ENCODE measurements at places on chromosomes 6 and 20.

GRCh38 chr6:135128268-135128914 is 52.7 kb upstream of the MYB start:
- no peak for DNase-seq

DNA sequence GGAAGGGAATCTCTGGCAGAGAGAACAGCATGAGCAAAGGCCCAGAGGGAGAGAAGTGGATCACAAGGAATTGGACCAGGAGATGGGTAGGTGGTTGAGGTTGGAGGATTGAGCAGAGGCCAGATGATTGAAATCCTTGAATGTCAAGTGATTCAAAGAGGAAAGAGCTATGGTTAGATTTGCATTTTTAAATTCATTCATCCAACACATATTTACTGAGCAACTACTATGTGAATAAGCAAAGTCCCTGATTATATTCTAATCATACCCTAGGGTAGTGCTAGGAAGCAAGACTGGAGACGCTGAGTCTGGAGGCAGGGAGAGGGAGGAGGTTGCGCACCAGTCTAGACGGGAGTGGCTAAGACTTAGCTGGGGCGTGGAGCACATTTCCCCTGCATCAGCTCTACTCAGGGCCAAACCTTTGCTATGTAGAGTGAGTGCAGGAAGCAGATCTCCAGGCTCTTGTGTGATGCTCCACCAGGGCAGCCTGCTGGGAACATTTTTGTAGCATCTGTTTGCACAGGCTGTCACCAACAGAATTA is 40.2 kb downstream of the EYA2 start:
- no peak for DNase-seq

DNA sequence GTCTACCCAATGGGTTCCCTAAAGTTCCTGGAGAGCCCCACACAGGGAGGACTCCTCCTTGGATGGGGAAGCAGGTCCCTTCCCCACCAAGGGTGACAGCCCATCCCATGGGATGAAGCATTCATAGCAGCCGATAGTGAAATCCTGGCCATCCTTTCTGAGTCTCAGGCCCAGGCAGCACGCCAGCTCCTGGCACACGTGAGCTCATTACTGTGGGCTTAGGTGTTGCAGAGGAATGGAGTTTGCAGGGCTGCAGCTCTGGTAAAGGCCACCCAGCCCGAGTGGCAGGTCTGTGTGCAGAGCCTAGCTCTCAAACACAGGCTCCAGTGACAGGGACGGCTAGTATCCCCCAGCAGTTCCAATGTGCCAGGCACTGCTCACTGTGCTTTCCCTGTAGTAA is 31.0 kb downstream of the SIRPA start:
- no peak for DNase-seq

DNA sequence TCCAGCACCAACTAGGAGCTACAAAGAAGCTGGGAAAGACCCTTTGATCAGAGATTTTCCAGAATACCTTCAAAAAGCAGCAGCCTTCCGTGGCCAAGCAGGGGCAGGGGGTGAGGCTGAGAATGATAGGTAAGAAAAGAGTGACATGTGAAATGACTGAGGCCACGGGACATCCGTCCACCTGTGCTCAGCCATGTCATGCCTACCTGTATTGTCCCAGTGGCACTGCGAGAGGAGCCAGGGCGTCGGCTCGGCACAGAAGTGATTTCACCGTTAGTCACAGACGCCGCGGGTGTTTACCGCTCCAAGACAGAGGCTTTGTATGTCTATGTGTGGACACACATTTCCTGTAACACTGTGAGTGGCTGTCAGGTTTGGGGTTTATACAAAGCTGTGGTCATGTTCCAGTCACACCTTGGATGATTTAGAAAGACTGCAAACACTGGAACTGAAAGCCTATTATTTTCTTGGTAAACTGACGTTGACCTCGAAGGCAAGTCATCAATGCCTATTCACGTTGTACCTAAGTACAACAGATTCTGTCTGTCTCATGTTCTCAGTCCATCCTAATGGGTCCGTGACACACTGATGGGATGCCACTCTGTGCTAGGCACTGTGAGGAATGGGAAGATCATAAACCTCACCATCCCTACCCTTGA is 32.1 kb upstream of the JAG1 start:
- DNase-seq, result no peak

DNA sequence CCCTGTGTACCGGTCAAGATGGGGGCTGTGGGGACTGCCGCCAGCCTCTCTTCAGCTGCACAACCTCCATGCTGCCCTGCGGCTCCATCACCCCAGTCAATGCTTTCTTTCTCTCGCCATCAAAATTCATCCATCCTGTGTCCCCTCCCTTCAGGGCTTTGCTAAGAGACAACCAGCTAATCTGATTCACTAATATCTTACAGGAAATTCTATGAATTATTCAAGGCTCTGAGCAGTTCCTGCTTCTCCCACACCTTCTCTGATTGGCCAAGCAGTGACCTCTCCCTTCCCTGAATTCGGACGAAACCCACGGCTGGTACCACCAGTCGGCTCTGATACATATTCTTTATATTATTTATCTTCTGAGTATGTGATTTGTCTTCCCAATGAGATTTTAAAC is 13.8 kb downstream of the ITPR3 start:
- DNase-seq, result no peak

GRCh38 chr6:161272635-161273273 is 1.1 kb downstream of the AGPAT4 start:
- DNase-seq, result no peak

DNA sequence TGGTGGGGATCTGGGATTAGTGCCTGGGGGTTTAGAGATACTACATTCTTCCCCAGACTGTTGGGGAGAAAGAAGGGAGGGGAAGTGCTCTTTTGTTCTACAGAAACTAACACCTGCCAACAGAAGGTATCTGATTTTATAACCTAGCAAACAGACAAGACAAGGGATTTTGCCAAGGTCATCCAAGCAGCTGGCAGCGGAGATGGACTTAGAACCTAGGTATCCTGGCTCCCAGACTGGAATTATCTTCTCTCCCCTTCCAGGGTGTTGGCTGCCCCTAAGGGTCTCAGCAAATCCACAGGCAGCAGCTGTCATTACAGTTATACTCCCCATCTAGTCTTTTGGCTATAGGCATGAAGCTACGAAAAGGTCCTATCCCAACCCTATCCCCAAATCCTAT is 8.4 kb downstream of the SDC4 start:
- DNase-seq, result no peak

DNA sequence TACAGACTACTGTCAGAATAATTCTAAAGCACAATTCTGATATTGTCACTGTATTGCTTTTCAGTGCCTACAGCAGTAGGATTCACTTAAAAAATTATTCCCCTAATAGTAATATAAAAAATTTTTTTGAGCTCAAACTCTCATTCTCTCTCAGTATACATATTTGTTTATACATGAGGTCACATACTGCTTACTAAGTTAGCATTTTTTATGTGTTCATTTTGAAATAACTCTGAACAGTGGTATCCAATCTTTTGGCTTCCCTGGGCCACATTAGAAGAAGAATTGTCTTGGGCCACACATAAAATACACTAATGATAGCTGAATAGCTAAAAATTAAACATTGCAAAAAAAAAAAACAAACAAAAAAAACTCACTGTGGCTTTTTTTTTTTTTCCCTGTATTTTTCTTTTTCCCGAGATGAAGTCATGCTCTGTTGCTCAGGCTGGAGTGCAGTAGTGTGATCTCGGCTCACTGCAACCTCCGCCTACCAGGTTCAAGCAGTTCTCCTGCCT is 38.6 kb downstream of the ASXL1 start:
- DNase-seq, result peak; percentile 6

DNA sequence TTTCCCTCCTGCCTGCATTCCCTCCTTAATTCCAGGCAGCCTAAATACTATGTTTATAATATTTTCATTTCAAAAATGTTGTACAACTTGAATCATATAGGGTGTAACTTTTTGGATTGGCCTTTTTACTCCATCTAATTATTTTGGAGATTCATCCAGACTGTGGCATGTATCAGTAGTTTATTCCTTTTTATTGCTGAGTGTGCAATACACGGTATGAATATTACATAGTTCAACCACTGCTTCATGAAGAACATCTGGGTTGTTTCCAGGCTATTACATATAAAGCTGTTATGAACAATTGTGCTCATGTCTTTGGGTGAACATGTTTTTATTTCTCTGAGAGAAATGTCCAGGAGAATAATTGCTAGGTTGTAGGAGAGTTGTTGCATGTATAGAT is 253.5 kb upstream of the SLC35B3 start:
- DNase-seq, result no peak

GRCh38 chr20:3318226-3318884 is 79.4 kb upstream of the SLC4A11 start:
- no peak for DNase-seq

DNA sequence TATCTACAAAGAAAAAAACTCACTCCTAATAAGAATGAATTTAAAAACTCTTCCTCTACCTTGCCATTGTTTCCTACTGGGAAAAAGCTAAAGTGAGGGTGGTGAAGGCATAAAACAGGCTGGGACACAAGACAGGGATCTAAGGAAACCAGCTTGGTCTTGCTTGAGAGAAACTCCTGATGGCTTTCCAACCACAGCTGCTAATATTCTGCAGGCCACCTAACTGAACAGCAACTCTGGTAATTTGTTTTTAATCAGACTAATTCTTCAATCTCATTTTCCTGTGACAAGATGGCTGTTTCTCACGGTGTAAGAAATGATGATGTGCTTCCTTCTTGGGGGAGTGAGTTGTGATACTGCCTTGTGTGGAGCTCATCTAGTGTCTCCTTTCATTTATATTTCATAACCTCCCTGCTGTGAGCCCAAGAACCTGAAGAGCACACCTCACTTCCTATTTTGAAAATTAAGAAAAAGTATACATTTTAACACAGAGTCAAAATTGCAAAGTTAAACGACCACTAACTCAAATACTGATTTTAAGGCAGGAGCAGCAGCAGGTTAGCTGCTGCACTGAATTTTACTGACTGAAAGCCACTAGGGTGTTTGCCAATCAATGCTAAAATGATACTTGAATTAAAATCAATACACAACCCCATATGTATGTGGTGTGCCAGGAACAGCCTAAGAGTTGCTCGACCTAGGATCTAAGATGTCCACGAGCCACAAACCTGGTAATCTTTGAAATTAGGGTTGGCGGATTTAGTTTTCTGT is 58.0 kb downstream of the BACH2 start:
- no peak for DNase-seq

DNA sequence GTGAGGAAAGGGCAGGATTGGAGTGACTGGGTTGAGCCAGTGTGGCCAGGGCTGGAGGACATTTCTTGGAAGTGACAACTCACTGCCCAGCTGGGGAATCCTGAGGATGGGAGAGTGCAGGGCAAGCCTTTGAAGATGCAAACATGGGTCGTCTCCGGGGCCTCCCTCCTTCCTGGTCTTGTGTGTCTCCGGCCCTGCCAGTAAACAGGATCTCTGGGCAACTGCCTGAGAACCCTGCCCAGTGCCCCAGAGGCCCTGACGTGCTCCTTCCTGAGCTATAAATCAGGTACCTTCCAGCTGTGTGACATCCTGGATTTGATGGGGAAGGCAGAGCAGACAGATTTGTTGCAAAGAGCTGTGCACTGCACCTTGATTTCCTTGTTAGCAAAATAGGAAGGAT is 12.9 kb upstream of the TCF15 start:
- DNase-seq, result no peak

GRCh38 chr6:109308018-109308492 is 74.2 kb downstream of the CD164 start:
- DNase-seq, result peak; percentile 78

- DNase-seq, result no peak
Observed at GRCh38 chr20:48763216-48763914, 64.4 kb downstream of the PREX1 start.

GRCh38 chr6:31870385-31870921 is 7.8 kb upstream of the NEU1 start:
- no peak for DNase-seq

- no peak for DNase-seq
Observed at GRCh38 chr6:144266091-144266649, 19.0 kb upstream of the UTRN start.

- DNase-seq, result peak; percentile 51
Observed at GRCh38 chr6:11909696-11910132, 102.4 kb upstream of the HIVEP1 start.

DNA sequence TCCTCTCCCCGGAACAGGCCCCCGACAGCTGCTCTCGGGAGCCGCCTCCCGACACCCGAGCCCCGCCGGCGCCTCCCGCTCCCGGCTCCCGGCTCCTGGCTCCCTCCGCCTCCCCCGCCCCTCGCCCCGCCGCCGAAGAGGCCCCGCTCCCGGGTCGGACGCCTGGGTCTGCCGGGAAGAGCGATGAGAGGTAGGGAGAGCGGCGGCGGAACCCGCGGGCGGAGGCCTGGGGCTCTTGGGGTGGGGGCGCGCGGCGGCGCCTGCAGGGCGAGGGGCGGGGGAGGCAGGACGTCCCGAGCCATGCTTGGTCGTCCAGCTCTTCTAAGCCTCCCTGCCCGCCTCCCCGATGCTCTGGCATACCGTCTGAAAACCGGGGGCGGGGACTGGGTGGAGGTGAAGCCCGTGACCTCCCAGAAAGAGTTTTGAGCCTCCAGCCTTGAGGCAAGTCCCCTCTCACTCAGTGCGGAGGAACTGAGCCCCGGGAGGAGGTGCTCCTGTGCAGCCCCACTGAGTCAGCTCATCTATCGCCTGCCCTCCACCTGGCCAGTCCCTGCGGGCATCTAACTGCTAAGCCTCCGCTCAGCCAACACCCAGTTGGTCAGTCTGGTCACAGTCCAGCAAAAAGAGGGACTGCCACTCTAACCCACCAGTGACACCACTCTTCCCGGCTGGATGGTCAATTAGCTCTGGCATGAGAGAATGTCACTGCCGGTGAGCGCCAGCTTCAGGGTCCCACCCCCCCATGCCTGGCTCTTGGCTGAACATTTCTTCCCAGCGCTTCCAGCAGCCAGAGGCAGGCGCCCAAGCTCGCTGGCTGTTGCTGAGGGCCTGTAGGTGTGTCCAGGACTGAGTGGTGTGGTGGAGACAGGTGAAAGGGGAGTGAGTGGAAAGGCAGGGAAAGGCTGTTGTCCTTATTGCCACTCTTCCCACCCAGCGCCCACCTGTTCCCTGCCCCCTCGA is 482 bp downstream of the DDR1 start:
- DNase-seq, result no peak

GRCh38 chr6:108027594-108027993 is 46.9 kb downstream of the OSTM1 start:
- no peak for DNase-seq

GRCh38 chr6:1474205-1474604 is 84.8 kb downstream of the FOXF2 start:
- no peak for DNase-seq

DNA sequence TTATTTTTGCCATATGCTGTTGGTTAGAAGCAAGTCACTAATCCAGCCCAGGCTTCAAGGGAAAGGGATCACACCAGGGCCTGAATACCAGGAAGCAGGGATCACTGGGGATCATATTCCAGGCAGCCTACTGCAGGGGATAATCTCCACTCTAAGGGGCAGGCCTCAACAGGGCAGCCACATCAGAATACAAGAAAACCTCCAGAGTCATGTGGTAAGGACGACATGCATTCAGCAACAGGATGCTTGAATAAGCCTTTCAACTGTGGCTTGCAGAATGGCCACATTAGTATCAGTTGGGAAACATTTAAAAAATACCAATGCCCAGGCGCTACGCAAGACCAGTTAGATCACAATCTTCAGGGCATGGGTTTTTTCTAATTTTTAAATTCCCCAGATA is 109.1 kb downstream of the LY86 start:
- DNase-seq, result no peak

GRCh38 chr20:6057691-6058090 is 3.8 kb upstream of the LRRN4 start:
- DNase-seq, result no peak
